ENCODE measurements at places on chromosomes 11 and 22.

GRCh38 chr22:21726650-21727049, 8.9 kb downstream of the YPEL1 start:
- DNase-seq = no peak

GRCh38 chr11:45396394-45396793, 110.3 kb upstream of the SYT13 start:
- DNase-seq = no peak

- DNase-seq = peak; percentile 34
These were observed 10.7 kb downstream of the KRTAP5-5 start for GRCh38 chr11:1640076-1640946.

DNA sequence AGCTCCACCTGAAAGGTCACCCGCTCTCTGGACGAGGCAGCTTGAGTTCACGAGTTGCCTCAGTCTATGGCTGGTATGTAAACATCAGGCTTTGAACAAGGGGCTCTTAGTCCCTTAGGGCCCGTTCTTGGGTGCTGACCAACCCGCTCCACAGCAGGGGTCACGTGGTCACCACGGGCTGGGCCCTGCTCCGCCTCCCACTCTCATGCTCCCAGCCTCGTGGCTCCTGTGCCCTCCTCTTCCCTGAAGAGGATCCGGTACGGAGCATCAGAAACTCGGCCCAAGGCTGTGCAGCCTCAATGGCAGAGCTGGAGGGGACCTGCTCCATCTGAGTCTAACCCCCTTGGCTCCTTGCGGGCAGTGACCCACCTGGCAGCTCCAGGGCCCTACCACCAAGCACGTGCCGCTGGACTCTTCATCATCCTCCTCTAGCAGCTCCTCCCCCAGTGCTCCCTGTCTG, 54.2 kb upstream of the TTLL12 start:
- no peak for DNase-seq
